HFF-Myc (cell line): ENCODE measurements at places on chromosomes 7 and 10.
A peak's percentile ranks its signal among the peaks of the same experiment; 100 is the strongest.

- DNase-seq = peak; percentile 44
These were observed at the start of gene SAMD9 for GRCh38 chr7:93117852-93118530. Gene SAMD9, minus strand, starts transcription at chr7:93117979. Its CDS starts 11,882 bp downstream, at chr7:93106097.

DNA sequence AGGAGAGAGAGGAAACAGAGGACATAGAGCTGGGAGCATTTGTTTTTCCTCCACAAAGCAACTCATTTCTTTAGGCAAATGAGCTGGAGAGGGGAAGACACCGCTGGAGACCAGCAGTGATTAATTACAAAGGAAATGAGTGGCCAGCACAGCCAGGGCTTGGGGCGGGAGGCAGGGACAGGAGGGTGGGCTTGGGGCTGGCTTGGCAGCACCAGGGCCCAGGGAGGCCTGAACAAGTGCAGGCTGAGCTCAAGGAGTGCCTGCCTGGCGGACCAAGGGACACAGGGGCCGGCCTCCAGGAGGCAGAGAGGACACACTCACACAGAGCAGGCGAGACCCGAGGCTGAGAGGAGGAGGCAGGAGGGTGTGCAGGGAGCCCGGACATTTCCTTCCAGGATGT lies 149.0 kb upstream of the UNC5B start:
- DNase-seq = no peak

DNA sequence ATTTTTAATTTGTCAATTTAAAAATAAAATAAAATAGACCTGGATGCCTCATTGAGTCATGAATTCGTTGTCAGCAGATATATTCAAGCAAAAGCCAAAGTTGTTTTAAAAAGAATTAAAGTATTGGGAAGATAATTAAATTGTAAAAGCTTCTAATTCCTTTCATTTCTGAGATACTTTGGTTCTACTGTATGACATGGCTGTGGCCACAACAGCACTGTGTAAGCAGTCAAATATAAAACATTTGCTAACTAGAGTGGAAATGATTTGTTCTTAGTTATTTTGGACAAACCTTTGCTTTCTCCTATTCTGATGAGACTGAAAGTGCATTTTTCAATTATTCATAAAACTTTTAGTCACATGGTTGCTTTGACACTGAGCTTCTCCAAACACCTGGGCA lies 143.6 kb upstream of the FAM13C start:
- no peak for DNase-seq

DNA sequence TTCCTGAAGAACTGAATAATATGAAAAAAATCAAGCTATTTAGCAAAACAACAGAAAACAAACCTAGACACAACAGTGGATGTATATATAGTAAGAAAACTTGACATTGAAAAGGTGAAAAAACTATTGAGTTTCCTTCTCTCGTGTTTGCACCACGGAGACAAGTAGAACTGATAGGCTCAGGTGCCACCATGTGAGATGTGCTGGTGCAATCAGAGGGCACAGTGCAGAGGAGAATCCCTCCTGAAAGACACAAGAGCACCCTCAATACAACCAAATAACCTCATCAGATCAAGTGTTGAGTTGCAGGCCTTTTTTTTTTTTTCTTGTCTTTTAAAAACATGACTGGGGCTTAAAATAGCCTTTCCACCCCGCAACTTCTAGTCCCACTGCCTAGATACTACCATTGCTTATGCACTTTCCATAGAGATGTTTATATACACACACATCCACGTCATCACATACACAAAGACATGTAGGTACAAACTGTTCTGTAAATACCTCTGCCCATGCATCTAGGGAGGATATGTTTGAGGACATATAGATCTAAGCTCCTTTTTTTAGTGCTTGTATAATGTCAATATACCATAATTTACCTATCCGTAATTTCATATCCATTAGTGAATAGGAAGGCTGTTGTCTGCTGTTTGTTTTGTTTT lies 54.1 kb downstream of the UBE2H start:
- DNase-seq = no peak

DNA sequence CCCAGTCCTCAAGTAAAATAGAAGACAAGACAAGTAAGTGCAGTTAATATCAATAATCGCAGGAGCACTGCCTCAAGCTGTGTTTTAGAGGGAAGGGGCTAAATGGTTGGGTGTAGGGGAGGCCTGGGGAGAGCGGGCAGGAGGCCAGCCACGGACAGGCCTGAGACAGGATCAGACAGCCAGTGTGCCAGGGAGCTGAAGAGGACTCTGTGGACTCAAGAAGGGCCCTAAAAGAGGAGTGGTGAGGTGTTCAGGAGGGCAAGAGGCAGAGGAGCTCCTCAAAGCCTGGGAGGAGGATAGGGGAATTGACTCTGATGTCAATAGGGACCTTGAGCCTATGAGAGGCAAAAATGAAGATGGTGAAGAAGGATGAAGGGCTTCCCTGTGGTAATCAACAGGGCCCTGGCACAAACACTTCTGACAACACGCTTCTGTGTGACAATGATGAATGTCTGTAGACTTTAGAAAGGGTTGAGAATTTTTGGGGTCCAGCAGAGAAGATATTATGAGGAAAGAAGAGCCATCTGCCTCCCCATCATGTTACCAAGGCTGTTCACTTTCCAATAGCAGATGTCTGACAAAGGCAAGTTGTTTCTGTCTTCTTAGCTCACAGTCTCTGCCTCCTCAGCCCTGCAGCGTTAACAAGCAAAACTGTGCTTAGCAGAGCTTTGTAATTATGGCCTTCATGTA lies 2.4 kb upstream of the PTPRE start:
- DNase-seq = no peak

DNA sequence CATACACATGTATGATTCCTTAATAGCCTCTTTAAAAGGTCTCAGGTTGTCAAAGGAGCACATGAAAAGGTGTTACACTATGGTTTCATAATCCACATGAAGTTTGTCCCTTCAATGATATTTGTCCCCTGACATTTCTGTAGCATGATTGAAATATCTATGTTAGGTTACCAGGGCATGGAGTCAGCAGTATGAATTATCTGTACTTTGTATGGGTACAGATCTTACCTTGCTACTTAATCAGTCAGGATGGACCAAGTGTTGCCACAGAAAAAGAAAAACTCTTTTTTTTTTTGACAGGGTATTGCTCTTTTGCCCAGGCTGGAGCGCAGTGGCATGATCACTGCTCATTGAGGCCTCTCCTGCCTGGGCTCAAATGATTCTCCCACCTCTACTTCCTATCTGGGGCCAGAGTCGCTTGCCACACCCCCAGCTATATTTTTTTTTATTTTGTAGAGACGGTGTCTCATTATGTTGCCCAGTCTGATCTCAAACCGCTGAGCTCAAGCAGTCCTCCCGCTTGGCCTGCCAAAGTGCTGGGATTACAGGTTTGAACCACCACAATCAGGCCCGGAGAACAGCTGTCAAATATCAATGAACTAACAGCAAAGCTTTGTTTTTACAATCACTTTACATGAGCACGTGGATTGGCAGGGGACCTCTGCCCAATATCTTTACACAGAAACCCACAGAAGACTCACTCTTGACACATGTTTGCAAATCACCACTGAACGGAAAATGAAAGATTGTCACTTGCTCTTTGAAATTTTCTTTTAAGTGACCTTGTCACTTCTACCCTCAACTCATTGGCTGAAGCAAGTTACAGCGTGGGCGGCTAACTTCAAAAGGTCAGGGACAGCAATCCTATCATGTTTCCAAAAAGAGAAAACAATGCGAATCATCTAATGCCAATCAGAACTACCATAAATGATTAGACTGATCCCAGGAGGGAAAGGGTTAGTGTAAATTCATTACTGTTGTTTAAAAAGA lies 140.2 kb downstream of the PRKG1 start:
- no peak for DNase-seq

GRCh38 chr10:70747192-70747965 lies 37.8 kb downstream of the TBATA start:
- DNase-seq = no peak

- DNase-seq = no peak
These were observed 276.7 kb downstream of the CNTNAP2 start for GRCh38 chr7:146393346-146393745.

DNA sequence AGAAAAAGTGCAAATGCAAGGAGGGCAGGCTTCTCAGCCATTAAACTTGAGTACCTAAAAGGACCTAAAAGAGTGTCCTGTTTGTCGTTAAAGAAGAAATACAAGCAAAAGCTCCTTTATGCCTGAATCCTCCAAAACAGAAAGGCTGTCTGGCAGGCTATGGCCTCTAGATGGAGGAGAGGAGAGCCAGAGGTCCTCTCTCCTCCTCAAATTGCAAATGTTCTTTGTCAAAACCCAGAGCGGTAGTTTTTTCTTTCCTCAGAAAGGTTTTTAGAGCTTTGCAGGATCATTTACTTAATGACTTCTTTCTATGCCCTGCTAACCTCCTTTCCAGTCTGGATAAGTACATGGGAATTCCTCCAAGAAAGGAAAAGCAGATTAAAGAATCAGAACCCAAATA lies 1.9 kb upstream of the SORCS1 start:
- DNase-seq = no peak

GRCh38 chr10:42781893-42782445 lies 626 bp upstream of the BMS1 start:
- no peak for DNase-seq

DNA sequence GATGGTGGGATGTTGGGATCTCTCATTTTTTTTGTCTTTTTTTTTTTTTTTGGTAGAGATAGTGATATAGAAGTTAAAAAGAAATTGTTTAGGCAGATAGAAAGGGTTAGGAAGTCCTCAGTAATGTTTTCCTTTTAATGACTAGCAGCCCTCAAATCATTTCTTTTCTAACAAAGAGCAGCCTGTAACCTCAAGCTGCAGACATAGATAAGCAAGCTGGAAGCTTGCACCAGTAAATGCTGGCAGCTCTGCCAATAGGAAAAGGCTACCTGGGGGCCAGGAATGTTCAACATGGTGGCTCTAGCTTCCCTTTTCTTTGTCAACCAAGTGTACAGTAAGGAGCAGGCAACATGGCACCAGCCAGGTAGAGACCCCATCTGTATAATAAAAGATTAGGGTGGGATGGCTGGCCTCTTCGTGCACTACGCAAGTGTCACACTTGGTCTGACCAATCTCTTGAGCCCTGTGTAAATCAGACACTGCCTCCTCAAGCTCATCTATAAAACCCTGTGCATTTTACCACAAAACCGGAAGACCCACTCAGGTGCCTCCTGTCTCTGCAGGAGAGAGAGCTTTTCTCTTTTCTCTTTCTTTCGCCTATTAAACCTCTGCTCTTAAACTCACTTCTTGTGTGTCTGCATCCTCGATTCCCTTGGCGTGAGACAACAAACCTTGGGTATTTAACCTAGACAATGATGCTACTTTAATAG lies 212.9 kb downstream of the SNX10 start:
- DNase-seq = no peak

DNA sequence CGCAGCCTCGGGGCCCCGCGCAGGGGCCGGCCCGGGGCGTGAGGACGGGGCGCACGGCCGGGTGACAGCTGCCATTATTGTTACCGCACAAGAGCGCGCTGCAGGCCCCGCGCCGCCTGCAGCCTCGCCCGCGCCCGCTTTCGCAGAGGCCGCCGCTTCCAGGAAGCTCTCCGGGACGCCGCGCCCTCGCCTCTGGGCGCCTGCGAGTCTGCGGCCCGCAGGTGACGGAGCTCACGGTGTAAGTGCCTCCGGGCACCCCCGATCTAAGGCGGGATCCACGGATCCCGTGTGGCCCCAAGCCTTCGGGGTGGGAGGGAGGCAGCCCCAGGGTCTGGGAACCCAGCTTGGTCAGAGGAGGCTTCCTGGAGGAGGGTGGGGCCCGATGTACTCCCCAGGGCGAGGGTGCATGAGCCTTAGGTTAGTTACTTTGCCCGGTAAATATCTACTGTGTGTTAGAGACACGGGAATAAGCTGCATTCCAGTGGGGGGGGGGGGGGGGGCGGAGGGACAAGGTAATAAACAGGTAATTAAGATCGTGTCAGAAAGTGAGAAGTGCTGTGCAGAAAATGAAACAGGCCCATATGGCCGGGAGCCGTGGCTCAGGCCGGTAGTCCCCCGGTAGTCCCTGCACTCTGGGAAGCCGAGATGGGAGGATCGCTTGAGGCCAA lies 638 bp downstream of the IQCE start:
- no peak for DNase-seq

DNA sequence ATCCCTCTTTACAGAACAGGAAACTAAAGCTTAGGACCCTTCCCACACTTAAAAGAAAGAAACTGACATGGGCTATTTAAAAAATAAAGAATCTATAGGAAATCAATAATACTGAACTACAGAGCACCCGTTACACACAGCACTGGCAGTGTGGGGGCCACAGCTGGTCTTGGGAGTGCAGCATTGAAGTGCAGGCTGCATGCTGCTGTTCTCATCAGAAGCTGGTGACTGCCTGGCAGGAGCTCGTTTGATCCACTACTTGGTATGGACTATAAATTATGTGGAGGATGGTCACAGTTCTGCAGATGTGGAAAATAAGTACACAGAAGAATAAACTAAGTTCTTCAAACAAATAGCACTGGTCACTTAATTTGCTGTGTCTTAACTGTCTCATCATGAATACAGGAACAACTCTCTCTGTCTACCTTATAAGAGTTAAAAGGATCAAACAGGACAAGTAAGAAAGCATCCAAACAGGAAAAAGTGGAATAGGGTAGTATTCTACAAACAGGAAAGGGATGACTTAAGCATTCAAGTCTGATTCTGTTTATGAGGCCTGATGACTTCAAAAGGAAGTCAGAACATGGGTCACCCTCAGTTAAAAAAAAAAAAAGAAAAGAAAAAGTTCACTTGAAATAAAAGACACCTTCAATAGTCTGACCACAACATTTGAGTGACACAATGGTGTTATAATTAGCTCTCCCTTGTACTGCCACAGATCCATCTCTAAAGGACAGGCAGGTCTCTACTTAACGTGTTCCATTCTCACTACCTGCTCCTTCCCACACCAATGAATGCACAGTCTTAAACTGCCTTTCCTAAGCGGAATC lies 21.0 kb downstream of the DOCK4 start:
- no peak for DNase-seq

- DNase-seq = no peak
These were observed 6.6 kb downstream of the RASGEF1A start for GRCh38 chr10:43260117-43260761.

DNA sequence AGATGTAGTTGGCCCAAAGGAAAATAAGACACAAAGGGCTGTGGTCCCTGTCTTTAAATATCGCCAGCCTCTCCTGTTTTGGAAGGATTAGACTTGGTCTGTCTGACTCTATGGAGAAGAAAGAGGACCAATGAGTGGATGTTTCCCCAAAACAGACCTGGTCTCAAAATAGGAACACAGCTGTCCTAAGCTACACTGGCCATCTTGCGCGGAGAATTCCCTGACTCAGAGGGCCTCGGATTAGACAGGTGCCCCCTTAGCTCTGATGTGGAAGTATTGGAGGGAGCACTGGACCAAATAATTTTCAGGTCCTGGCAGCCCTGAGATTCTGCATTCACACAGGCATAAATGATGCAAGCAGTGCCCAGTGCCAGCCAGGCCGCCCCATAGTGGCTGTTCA lies 56.1 kb downstream of the CHST15 start:
- DNase-seq = no peak

GRCh38 chr10:69629519-69629896 lies 539 bp upstream of the FAM241B start:
- no peak for DNase-seq
